Activated T-cell treated with anti-CD3 and anti-CD28 coated beads for 4 hours (primary cell): ENCODE measurements at places on chromosomes 11 and 22.
A peak's percentile ranks its signal among the peaks of the same experiment; 100 is the strongest.

GRCh38 chr11:35111161-35112055, 27.6 kb upstream of the CD44 start:
- DNase-seq, result no peak

GRCh38 chr11:107842412-107843100, 16.0 kb downstream of the SLC35F2 start:
- no peak for DNase-seq

DNA sequence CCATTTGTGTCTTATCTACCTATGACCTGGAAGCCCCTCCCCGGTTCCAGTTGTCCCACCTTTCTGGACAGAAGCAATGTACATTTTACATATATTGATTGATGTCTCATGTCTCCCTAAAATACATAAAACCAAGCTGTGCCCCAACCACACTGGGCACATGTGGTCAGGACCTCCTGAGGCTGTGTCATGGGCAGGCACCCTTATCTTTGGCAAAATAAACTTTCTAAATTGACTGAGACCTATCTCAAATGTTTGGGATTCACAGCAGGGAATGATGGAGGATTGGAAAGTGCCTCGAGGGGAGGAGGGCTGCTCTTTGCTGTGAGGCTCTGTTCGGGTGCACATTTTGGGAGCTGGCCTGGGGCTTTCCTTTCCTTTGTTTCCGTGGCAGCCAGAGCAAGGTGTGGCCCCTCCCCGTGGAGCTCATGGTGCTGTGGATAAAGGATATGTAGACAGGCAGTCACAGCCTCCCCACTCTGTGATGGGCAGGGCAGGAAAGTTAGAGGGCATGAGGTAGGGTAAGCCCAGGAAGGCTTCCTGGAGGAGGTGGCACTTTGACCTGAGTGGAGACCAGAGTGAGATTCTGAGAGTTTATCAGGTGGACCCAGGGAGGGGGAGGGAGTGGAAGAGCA, 615.6 kb downstream of the TBC1D22A start:
- DNase-seq, result no peak

GRCh38 chr11:116836632-116836991, 810 bp downstream of the APOA1 start:
- DNase-seq, result no peak

GRCh38 chr11:36147491-36147890, 141.7 kb downstream of the COMMD9 start:
- DNase-seq, result no peak

DNA sequence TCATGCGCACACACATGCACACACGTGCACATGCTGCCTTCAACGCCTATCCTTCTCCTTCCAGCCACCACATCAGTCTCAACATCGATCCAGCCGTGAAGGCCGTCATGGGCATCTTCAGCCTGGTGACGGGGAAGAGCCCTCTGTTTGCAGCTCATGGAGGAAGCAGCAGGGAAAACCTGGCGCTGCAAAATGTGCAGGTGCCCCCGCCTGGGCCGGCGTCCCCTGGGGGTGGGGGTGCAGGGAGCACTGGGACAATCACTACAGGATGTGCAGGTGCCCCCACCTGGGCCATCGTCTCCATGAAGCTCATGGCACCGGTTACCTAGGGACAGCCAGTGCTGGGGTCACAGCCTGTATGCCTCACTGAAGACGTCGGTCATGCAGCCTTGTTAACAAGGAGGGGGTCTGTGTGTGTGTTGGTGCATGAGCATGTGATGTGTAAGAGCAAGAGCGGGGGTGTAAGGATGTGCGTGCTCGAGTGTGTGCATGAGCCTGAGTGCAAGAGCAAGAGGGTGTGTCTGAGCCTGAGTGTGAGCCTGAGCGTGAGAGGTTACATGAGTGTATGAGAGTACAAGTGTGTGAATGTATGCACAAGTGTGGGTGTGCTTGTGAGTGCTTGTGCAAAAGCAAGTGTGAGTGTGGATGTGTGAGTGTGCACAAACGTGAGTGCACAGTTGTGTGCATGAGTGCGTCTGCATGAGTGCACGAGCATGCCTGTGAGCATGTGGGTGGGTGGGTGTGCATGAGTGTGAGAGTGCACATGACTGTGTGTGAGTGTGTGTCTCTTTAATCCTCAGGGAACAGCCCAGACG, 31.5 kb downstream of the NADSYN1 start:
- DNase-seq, result no peak

GRCh38 chr22:29798801-29799200, 31.6 kb downstream of the UQCR10 start:
- DNase-seq, result no peak

DNA sequence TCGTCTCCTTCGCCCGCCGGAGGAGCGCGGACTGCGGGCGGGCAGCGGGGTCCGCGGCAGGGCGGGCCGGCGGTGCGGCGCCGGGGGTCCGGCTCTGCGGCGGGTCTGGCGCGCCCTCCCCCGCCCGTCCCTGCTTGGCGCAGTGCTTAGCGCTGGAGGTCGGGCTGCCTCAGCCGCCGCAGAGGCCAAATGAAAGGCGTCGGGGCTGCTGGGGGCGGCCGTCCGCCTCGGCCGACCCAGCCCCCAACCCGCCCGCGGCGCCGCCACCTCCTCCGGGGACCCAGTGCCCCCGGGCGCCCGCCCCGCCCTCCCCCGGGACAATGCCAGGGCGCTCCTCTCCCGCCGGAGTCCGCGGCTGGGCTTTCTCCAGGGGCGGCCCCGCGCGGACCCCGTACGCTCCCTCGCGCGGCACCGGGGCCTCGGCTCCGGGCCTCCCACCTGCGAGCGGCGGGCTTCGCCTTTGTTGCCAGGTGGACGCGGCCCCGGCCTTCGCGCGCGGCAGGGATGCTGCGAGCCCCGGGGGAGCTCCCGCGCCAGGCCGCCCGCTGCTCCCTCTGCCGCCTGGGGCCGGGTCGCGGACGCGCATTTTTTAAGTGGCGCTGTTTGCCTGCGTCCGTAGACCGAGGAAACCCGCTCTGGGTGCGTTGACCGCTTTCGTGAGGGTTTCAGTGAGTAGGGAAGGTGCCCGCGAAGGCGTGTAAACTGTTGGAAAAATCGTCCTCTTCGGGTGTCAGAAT, 583 bp downstream of the APLP2 start:
- peak; percentile 22 for DNase-seq

- DNase-seq, result no peak
Measured at GRCh38 chr11:10654811-10655150, 38.8 kb downstream of the IRAG1 start.

DNA sequence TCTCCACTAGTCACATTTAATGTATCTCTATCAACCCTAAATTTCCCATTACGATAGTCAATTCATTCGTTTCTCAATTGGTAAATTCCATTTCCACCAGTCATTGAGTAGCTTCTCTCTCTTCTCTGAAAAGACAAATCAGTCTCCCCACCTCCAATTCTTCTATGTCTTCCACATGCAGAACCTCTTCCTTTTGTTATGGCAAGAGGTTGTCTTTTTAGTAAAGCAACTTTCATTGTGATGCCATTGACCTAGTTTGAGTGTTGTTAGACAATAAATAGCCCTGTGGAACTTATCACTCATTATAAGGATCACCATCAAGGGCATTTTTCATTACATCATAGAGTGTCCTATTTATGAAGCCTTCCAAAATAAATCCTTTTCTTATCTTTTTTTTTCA, 340.9 kb downstream of the LRRC4C start:
- no peak for DNase-seq

DNA sequence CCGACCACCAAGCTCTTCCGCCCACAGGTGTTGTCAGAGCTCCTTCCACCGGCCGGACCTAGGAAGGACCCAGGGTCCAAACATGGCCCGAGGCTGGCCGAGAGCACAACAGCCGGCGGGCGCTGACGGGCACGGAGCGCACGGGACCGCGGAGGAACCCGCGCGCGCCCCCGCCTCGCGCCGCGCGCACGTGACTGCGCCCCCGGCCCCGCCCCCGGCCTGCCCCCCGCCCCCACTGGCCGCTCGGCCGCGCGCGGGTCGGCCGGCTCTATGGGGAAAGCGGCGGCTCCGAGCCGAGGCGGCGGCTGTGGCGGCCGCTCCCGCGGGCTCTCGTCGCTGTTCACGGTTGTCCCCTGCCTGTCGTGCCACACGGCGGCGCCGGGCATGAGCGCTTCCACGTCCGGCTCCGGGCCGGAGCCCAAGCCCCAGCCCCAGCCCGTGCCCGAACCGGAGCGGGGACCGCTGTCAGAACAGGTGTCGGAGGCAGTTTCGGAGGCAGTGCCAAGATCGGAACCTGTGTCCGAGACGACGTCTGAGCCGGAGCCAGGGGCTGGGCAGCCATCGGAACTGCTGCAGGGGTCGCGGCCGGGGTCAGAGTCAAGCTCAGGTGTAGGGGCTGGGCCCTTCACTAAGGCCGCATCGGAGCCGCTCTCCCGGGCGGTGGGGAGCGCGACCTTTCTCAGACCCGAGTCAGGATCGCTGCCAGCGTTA, at the start of gene OSBP2:
Gene OSBP2, plus strand, starts transcription at position 235 of the 711 bp plus-strand sequence. Its CDS starts 36 bp downstream, at position 271.
- DNase-seq, result peak; percentile 12

DNA sequence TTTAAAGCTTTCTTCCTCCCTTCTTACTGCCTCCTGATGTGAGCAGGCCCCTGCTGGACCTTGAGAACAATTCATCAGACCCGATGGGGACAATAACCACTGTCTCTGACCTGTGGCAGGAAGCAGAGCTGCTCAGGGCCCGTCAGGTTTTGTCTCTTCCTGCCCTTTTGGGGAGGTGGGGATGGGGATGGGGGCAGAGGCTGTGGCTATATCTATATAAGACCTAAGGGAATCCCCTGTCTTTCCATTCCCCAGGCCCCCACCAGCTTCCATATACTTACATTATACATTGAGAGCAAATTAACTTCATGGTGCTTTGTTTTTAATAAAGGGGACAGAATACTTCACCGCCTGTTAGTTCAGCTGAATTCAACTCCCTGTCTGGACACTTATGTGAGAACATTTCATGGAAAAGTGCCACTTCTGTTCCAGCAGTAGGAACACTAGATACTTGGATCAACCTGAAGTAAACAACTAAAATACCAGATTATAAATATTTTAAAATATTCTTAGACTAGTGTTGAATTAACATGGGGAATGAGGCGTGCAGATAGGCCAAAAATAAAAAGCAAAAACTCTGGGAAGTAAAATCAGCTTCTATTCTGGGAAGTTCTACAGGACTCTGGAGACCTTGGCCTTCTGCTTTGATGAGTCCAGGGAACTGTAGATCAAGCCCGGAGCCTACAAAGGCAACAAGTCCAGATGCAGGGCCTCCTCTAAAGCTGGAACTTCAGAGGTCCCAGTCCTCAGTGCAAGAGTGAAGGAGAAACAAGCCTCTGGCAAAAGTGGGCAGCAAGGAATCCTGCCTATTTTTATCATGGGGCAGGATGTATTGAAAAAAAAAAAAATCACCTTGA, 11.1 kb downstream of the ZP1 start:
- DNase-seq, result no peak

GRCh38 chr22:37202716-37203115, 9.6 kb downstream of the SSTR3 start:
- DNase-seq, result no peak

DNA sequence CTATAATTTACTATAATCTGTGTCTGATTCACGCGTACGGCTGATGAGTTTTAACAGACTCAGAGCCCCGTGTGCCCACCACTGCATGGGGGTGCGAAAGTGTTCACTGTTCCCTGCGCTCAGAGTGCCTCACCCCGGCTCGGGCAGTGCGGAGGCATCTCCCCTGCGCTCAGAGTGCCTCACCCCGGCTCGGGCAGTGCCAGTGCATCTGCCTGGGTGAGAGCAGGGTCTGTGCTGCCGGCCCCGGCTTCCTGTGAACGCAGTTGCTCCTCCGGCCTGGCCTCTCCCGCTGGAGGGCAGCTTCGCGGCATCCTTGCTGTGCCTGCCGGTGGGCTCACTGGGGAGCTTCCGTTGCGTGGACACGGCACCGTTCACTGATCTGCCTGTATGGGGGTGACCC, 14.2 kb downstream of the PTDSS2 start:
- DNase-seq, result no peak

GRCh38 chr11:47991266-47991830, 11.0 kb downstream of the PTPRJ start:
- DNase-seq, result no peak

- no peak for DNase-seq
Measured at GRCh38 chr11:69962152-69962551, 116.0 kb upstream of the ANO1 start.

GRCh38 chr11:102341844-102342318, 5.1 kb upstream of the BIRC2 start:
- peak; percentile 69 for DNase-seq

DNA sequence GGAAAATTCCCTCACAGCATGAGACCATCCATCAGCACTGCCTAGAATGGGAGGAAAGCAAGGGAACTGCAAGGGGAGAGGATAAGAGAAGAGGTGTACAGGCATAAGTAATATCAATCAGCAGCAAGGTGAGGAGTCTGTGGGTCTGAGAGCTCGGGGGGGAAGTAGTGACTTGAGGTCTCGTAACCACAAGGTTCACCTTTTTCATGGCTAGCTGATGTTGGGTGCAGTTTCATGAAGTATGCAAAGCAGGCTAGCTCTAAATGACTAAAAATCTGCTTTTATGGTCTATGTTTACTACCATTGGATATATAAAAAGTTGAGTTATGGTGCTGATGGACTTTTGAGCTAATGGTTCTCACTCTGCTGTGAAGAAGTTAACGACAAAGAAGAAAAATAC, 35.8 kb downstream of the OR4C6 start:
- DNase-seq, result no peak

GRCh38 chr22:37940698-37941376, 12.6 kb downstream of the C22orf23 start:
- no peak for DNase-seq

- no peak for DNase-seq
Measured at GRCh38 chr11:66321606-66322005, 4.8 kb upstream of the CD248 start.

DNA sequence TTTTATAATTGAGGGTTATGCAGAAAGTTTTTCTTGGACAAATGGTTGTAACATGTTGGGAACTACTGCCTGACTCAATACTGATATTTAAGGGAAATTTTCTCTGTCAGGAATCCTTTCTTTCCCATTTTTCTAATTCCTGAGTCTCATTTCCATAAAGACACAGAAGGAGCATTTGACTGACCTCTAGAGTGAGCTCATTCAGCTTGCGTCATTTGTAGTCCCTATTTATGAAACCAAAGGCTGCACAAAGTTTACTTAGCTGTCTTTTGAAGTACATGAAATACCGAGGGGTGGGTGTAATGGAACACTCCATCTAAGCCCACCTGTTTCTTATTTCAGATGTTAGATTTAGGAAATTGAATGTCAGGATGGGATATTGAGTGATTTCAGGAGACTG, 359.5 kb upstream of the C11orf87 start:
- no peak for DNase-seq

GRCh38 chr11:117459123-117459978, 131.7 kb downstream of the CEP164 start:
- no peak for DNase-seq

DNA sequence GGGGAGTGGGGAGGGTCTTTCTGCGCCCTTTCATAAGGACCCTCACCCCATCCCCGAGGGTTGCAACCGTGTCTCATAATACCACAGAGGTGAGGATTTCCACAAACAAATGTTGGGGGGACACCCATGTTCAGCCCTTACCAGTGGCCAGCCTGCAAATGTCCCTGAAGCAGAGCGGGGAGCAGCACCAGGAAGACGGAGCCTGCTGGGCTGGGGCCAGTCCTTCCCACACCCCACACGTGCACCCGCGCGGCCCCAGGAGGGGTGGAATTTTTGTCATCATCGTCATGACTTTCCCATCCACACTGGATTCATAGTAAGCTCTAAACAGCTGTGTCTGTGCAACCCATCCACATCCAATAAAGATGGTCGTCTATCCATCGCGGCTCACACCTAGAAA, 409.8 kb downstream of the BRD1 start:
- DNase-seq, result no peak

- DNase-seq, result no peak
Measured at GRCh38 chr11:125370561-125371389, 125.3 kb downstream of the FEZ1 start.
